ENCODE measurements at places on chromosomes 11 and 22.

DNA sequence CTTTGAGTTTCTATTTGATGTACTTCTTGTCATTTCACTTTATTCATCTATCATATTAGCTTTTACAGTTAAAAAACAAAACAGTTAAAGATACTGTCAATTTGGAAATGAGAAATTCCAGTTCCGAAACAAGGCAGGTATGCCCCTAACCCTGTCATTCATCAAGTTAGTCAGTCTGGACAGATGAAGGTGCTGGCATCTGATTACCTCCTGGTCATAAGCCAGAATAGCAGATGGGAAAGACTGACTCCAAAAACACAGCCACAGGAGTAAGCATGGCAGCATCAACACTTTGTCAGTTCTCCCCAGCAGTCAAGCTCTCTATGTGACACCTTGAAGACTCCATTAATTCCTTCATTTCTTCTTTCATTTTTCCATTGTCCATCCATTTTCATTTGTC lies 4.3 kb downstream of the LRRC51 start:
- no peak for DNase-seq

DNA sequence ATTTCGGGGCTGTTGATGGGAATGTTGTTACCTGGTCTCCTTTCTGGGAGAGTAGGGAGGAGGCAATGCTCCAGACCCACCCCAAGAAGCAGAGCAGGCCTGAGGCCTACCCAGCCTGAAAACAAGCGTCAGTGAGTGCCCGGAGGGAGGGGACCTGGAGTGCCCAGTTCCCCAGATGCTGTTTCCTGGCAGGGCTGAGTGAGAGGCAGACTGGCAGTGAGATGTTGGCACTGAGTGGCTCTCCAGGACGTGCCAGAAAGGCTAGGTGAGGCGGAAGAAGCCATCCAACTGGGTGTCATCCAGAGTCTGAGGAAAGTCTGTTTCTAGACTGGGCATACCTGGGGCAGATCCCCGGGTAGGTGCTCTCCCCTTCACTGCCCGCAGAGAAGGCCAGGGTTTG lies 1.3 kb downstream of the POU2F3 start:
- no peak for DNase-seq

- DNase-seq, result no peak
Measured at GRCh38 chr22:42299586-42300258, 29.3 kb upstream of the TCF20 start.

- no peak for DNase-seq
Measured at GRCh38 chr11:109123816-109124787, 297.9 kb upstream of the C11orf87 start.
